Neural crest cell (in vitro differentiated cells): ENCODE measurements at places on chromosomes 5 and 9.

DNA sequence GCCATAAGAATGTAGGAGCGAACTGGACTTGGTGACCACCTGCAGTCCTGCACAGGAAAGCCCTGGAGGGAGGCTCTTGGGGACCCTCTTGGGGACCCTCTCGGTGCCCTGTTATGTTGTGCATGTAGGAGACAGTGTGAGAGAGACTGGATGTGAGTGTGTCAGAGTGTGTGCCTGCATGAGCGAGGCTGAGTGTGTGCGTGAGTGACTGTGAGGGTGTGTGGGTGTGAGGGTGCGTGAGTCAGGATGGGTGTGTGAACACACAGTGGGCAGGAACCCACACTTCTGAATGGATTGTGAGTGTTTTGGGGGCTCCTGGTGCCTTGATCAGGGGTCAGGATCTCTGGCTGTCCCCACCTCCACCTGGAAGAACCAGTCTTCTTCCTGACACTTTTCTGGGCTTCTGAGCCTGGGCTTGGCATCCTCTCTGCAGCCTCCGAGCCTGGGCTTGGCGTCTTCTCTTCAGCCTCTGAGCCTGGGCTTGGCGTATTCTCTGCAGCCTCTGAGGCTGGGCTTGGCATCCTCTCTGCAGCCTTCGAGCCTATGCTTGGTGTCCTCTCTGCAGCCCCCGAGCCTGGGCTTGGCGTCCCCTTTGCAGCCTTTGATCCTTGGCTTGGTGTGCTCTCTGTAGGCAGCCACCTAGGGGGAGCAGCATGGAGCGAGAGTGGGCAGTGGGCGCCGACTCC lies 25.6 kb upstream of the ANKRD33B start:
- no peak for DNase-seq

DNA sequence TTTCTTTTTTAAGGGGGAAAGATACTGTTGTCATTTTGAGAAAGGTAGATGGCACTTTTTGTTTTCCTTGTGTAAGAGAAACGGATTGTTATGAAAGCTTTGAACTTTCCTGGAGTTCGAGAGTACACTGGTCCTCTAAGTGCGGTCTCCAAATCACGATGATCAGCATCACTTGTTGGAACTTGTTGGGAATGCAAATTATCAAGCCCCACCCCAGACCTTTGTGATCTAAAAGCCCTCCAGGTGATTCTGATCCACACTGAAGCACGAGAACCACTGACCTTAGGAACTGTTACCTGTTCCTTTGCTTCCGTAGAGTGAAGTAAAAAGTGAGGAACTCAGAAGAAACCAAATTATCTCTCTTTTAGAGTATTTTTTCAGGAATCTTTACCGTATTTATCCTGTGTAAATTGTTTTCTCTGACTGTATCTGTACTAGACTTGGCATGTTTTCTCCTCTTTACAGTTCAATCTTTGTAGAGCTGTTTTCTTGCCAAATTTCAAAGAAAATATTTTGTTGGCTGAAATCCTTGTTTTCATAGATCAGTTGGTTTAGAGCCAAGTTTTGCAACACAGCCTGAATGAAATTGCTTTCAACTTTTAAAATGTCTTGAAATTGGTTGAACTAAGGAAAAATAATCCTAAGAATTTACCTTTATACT lies 4.0 kb downstream of the MAT2B start:
- no peak for DNase-seq

DNA sequence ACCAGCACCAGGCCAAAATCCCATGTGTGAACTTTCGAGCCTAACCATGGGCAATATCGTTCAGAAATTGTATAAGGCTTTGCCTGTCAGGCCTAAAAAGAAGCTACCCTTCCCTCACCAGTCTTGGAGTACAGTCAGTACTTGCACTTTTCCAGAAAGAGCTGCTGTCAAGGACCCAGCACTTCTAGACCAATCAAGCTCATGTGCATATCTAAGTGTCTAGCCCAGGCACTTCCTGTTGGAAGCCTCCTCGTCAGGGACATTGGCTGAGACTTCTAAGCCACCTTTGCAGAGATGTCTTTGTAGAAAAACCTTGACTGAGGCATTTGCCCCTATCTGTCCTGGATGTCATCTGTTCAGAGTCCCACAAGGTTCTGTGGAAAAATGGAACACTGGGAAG lies 1930.5 kb downstream of the EFNA5 start:
- DNase-seq = no peak

DNA sequence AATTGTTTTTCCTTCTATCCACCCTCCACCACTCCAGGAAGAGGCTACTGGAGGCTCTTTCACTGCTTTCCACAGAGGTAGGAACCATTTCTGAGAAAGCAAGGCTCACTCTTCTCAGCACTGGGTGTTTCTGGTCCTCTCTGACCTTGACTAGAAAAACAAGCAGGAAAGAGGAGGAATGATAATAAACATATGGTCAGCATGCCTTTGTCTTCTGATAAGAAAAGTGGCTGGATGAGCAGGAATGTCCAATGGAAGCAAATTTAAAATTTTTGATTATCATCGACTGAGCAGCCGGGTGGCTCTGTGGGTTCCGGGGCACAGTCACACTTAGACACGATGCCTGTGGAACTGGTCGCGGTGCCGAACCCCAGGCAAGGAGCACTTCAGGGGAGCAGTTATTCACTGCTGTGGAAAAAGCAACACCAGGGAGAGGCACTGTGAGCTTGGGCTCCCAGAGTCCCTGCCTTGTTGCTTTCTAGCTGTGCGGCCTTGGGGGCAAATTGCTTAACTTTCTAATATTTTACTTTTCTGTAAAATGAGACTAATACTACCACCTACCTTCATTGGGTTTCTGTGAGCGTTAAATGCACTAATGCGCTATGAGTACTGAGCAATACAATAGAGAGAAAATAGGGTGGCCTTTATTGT lies 157.0 kb upstream of the LHFPL2 start:
- DNase-seq = no peak

- DNase-seq = no peak
Observed at GRCh38 chr9:113999256-114000062, 78.6 kb downstream of the AMBP start.

GRCh38 chr5:173742432-173742816 lies 126.0 kb upstream of the BOD1 start:
- DNase-seq = no peak

- DNase-seq = no peak
Observed at GRCh38 chr9:5714501-5715401, 85.8 kb downstream of the RIC1 start.

DNA sequence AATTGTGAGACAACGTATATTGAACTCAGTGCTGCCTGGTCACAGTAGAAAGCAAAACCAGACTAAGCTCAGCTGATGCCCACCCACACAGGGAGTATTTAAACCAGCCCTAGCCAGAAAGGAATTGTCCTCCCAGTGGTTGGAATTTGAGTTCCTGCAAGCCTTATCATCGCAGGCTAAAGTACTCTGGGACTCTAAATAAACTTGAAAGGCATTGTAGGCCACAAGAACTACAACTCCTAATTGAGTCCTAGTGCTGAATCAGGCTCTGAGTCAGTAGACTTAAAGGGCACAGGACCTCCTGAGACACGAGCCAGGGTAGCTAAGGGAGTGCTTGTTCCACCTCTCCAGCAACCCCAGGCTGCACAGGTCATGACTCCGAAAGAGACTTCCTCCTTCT lies 171.4 kb downstream of the MCTP1 start:
- DNase-seq = no peak

DNA sequence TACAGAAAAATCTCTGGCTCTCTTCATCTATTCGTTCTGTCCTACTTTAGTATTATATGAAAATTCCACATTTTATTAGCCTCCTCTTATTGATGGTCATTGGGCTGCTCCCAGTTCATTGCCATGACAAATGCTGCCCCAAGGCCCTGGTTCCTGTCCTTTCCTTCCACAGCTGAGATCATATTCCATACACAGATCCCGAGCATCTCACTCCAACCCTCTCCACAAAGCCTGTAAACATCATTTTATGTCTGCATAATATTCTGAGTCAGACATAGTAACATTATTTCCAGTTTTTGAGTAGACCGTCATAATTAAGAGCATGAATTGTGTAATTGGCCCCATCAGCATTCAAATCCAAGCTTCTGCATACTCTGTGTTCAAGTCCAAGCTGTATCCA lies 86.3 kb downstream of the MVB12B start:
- DNase-seq = no peak

DNA sequence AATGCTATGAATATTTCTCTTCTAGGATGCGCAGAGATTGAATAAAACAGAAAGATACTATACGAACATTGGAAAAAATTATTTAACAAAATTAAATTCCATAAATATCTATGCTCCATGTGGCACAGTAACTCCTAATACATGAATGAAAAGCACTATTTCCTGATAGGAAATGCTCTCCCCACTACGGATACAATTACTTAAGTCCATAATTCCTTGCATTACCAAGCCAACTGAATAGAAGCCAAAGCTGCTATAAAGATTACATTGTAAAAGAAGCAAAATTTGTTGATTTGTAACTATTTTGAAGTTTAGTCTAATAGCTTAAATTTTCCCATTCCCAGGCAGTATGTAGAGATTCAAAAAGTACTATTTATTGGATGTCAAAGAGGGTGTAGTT lies 61.8 kb upstream of the SNX2 start:
- DNase-seq = no peak

- no peak for DNase-seq
Observed at GRCh38 chr5:111952555-111952954, 195.6 kb upstream of the NREP start.

- no peak for DNase-seq
Observed at GRCh38 chr5:1293416-1294205, 1.3 kb downstream of the TERT start.

DNA sequence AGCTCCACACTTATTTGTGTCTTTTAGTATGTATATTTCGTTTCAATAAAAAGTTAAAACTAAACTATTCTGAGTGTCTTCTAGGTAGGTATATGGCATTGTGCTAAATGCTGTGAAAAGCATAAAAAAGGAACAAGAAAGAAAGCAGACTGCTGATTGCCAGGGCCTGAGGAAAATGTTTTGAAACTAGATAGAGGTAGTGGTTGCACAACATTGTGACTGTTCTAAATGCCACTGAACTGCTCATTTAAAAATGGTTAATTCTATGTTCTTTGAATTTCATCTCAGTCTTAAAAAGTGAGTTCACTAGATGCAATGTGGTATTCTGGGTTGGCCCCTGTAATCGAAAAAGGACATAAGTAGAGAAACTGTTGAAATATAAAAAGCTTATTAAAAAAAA lies 2.6 kb upstream of the ALAD start:
- DNase-seq = no peak

DNA sequence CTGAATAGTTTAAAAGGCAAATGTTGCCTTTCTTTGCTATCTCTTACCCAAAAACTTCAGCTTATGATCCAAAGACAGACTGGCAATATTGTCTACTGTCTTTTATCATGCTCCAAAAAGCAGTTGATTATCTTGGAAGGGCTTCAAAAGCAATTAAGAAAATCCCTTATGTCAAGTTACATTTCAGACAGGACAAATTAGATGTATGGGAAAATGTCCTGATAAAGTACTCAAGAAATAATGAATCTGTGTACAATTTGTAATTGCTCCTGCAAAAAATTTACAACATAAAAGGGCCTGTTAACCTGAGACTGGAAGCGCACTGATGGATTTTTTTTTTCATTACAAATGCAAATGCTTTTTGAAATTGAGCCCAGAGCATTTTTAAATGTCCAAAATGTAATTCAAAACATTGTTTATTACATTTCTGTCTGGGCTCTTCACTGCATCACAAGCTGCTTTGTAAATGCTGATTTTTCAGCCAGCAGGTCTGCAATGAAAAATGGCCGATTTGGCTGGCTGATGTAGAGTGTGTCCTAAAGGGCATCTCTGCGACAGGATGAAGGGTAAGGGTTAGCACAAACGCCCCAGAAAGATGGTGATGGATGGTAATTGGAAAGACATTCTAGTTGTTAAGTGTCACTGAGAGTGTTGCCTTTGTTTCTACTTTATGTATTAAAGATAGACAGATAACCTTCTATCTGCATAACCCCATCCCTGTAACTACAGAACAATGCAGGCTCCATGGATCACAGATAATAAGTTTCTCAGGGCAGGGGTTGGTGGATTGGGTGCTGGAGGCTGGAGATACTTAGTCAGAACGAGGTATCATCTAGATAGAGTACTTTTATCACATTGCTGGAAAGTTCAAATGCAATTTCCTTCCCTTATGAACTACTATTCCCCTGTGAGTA lies 27.0 kb downstream of the MAT2B start:
- DNase-seq = no peak

DNA sequence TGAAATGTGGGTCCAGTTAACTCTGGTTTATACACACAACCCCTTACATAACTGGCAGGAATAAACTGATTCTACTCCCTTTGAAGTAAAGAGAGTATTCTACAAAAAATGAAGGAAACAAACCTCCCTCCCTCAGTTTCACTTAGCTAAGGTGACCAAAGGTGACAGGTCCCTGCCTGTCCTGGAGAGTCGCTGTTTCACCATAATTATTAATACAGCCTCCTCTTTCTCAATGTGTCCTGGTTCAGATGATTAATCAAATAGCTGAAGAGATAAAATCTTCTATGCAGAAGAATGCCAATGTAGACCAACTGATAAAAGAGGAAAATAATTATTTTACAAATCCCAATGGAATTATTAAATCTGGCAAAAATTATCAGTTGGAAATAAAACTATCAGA lies 163.7 kb upstream of the GNA14 start:
- no peak for DNase-seq

DNA sequence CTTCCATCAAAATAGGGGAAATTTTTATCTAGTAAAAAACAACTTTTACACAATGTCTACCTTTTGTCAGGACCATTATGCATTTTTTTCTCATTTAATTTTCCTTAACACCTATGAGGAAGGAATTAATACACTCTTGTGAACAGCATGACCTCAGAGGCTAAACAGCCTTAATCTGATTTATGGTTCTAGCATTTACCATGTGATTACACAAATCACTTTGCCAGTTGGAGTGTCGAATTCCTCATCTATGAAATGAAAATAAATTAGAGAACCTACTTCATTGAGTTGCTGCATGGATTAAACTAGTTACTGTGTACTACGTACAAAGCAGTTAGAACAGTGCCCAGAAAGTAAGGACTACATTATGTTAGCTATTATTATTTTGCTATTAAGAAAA lies 187.7 kb upstream of the MPDZ start:
- no peak for DNase-seq

- DNase-seq = no peak
Observed at GRCh38 chr9:703392-703791, 138.1 kb upstream of the DMRT1 start.

DNA sequence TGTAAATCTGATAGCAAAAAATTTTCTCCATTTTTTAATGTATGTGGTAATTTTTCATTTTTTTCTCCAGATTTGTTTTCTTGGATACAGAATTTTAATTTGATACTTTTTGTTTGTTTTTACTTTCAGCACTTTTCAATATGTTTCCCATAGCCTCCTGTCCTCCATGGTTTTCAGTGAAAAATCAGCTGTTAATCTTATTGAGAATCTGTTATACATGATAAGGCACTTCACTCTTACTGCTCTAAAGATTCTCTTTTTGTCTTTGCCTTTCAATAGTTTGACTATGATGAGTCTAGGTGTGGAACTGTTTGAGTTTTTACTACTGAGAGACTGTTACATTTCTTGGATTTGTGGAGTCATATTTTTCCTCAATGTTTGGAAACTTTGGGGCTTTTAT lies 455.7 kb upstream of the NUDT12 start:
- DNase-seq = no peak

- no peak for DNase-seq
Observed at GRCh38 chr9:99024959-99025358, 80.0 kb upstream of the TGFBR1 start.

GRCh38 chr5:125175348-125176004 lies 429.0 kb upstream of the ZNF608 start:
- DNase-seq = no peak

GRCh38 chr9:16271967-16272366 lies 598.5 kb downstream of the BNC2 start:
- no peak for DNase-seq
